KG1 (cell line): ENCODE measurements at places on chromosomes 5 and 9.

DNA sequence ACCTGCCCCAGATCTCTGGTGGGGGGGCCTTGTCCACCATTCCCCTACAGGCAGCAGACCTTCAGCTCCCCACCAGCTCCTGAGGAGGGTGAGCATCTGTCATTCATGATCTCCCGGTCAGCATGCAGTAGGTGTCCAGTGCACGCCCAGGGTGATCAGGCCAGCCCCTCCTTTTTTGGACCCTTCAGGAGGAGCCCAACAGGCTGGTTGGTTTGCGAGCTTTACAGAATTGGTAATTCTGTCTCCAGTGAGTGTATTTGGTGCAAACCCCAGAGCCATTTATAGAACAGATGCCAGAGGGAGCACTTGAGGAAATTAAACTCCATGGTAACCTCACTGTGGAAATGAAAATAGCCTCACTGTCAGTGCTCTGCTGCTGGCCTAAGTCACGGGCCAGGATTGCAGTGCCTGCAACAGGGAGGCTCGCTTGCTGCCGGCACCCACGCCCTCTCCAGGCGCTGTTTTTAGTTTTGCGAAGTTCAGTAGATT, 23.4 kb downstream of the WNK2 start:
- DNase-seq = no peak

DNA sequence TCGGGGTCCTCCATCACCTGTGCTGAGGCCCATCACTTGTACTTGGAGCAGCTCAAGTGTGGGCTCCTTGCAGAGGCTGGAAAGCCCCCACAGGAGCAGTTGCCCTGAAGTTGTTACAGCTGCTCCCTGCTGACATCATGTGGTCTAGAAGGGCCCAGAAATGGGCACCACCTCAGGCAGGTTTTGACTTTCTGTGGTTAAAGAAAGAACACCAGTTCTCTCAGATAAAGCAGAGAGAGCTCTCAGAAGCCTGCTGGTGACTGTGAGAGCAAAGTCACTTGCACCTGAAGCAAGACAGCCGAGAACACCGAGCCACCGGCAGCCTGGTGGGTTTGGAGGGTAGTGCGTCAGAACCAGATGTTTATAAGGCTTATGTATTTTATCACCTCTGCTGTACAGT, 70.4 kb downstream of the MVB12B start:
- no peak for DNase-seq

GRCh38 chr5:40557501-40557900, 122.2 kb upstream of the PTGER4 start:
- DNase-seq = no peak

GRCh38 chr5:149060325-149060724, 2.5 kb downstream of the SH3TC2 start:
- no peak for DNase-seq

DNA sequence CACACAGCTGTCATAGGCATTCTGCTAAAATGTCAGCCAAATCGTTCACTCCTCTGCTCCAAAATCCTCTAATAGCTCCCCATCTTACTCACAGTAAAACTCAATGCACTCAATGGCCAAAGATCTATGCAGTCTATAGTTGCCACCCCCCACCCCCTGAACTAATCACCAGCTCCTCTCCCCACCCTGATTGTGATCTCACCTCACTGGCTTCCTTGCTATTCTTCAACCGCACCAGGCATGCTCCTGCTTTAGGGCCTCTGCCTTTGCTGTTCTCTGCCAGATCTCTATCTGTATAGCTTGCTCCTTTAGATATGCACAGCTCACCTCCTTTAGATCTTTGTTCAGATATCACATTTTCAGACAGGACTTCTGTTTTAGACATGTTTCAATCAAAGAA, 33.2 kb upstream of the SNX2 start:
- DNase-seq = no peak

GRCh38 chr9:13163287-13163686, 116.2 kb downstream of the MPDZ start:
- DNase-seq = no peak

- DNase-seq = no peak
Measured at GRCh38 chr5:117645400-117645799, 1070.8 kb upstream of the SEMA6A start.

DNA sequence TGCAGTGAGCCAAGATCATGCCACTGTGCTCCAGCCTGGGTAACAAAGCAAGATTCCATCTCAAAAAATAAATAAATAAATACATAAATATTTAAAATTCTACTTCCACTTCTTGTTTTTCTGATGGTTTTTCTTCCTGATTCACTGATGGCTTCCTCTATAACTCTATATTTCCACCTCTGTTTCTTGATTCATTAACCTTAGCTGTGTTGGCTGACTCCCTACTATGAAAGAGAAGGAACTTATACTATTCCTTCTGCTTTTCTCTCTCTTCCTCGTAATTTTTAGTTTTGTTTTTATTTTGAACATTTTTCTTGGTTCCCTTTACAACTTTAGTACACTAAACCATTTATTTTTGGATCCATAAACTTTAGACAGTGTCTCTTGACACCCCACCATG, 103.5 kb downstream of the MAMDC2 start:
- DNase-seq = no peak

- DNase-seq = no peak
Measured at GRCh38 chr9:94827584-94828304, 101.2 kb downstream of the AOPEP start.

DNA sequence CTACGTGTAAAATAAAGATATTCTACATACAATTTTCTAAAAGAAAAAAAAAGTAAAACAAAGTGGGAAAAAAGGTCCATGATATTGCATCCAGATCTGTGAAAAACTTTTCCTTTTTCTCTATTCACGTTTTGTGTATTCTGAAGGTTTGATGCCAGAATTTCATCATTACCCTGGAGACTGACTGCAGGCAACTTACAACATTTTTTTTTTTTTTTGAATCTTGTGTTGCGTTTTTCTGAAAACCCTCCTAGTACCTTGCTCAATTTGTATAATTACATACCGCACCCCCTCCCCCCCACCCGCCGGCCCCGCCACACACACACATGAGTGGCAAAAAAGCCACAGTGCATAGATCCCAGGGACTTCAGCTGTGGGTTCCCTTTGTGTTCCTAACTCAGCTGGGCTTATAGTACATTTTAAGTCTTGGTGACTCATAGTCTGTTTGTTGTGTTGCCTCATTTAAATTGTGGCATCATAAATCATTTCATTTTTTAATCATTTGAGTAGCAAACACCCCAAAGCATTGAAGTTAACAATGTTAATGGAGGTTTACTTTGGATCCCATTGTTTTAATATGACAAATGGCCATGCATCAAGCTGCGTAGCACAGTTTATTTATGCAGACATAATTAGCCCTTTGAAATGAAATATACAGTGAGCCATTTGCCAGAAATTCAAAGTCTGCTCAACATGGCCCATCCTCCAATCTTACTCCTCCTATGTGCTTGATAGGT, 36.0 kb downstream of the PRDM6 start:
- no peak for DNase-seq

DNA sequence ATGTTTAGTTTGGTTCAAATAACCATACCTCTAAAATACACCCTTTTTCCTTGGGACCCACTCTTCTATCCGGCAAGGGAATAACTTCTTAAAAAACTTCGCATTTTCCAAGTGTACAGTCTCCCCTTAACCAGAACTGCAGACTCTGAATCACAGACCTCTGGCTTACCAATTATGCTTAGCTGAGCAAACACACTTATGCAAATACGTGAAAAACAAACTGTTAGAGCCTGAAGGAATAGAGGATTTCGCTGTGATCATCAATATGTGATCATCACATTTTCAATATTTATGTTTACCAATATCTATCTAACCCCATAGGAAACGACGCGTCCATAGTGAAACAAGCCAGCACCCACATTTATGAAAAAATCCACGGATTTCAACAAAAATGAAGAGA, 1.3 kb downstream of the LPAR1 start:
- no peak for DNase-seq

DNA sequence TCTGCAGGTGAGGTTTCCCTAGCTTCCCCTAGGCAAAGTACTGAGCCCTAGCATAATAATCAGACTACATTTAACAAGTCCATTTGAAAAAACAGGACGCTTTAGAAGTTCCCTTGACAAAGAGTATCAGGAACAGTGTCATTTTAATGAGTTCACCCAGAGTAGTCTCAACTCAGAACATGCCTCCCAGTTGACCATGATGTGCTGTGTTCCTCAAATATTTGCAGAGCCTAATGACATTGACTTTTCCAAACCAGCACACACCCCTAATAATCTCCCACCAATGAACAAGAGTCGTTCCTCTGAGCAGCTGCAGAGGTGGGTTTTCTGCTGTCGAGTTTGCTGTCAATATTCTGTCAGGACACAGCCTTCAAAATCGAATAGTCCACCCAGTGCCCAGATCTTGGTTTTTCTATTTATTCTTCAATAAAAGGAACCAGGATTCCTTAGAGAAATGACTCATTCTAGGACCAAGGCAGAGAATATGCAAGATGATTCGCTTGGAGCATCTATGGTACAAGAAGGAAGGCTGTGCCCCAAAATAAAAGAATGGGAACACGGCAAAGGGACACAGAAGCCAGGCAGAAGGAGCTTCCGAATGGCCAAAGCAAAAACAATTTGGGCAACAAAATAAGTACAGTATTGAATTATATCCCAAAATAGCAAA, 57.6 kb downstream of the OTULIN start:
- no peak for DNase-seq

DNA sequence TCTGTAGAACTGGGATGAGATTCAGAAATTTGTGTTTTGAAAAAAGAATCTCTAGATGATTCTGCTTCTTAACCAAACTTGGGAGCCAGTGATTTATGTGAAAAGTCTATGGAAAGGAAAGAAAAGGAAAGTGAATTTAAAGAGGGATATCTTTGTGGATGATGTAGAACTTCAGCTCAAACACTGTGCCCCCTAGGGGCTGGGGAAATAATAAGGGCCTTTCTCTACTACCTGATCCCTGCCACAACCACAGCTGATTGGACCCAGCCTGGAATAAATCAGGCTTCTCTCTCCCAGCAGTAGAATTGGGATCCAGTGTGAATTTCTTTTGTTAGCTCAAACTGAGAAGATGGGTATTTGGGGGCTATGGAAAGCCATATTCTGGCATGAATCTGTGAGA, 155.0 kb downstream of the PRELID2 start:
- no peak for DNase-seq

- no peak for DNase-seq
Measured at GRCh38 chr5:76187386-76187785, 104.2 kb downstream of the SV2C start.

DNA sequence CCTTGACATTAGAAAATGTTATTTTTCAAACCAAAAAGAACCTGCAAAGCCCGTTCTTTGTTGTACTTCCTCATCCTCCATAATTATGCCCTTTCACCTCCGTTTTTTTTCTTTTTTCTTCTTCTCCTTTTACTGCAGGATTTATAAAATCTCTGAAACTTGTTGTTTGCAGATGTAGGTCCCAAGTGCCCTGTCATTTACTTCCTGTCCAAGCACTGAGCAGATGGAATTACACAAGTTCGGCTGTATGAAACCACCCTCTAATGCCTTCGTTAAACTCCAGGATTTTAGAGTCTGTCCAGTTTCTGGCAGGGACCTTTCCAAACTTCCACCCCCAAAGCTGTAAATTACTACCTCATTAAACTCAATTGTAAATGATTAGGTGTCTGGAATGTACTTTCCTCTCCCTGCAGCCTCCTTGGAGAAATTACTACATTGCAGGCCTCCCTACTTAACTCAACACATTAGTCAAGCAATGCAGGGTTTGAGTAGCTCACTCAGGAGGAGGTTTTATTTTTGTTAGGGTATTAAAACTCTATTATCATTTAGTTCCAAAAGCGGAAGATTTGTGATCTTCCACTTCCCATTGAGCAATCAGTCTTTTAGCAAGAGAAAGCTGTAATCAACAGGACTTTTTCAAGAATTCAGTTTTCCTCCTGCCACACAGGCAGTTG, 125.6 kb upstream of the LPAR1 start:
- no peak for DNase-seq

DNA sequence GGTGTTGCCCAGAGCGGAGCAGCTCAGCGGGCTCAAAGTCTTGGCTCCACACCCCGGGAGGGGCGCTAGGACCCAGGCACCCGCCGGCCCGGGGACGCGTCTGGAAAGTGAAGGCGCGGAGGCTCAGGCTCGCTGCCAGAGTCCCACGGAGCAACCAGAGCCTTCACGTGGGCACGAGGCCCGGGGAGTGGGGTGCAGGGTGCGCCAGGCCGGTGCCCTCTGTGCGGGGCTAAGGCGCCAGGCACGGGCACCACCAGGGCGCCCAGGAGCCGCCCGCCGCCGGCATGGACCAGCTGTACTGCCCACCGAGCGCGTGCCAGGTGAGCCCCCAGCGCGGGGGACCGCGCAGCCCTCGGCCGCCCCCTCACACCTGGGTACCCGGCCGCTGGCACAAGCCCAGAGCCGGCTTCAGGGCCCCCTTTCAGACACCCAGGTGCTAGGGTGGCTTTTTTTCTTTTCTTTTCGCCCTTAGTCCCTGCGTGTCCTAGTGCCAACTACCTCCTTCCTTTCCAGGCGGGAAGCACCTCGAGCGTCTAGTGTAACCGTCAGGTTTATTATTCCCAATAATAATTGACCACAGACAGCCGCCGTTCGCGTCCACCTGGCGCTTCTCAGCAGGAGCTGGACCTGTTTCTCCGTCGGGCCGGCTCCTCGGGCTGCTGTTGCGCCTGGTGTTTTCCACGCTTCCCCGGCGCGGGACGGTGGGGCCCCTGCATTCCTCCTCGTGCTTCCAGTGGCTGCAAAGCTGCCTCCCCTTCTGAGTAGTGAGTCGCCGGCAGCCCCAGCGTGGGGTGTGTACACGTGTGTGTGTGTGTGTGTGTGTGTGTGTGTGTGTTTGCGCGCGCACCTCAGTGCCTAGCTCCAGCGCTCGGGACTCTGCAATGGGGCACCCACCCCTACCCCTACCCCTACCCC, 30.1 kb upstream of the PDE8B start:
- DNase-seq = no peak

- no peak for DNase-seq
Measured at GRCh38 chr9:95112436-95113280, 204.9 kb downstream of the FANCC start.

GRCh38 chr5:132013006-132013689, 1.7 kb upstream of the ACSL6 start:
- no peak for DNase-seq

DNA sequence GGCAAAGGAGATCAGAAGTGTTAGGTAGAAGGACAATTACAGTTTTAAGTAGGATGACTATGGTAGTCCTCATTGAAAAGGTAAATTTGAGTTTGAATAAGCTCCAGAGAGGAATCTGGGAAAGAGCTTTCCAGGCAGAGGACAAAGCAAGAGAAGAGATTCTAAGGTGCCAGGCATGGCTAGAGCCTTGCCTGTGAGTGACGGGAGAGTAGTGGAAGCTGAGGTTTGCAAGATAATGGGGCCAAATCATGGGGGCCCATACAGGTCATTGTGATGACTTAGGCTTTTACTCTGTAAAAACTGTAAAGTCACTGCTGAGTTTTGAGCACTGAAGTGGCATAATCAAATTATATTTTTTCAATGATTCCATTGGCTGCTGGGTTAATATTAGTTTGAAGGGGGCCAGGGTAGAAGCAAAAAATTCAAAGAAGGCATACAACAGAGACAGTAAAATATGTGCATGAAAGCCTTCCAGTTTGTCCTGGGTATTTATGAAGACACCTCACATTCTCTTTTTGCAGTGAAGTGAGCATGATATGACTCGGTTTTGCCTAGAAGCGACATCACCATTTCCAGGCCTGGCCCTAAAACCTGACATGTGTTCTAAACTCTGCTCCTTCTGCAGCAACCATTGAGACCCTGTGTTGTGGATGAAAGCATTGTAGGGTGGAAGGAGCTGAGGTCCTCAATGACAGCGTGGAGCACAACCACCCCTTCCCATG, 279.8 kb upstream of the TNC start:
- DNase-seq = no peak

GRCh38 chr5:173298213-173298926, 29.8 kb downstream of the STC2 start:
- DNase-seq = no peak
